ENCODE measurements at places on chromosomes 16 and 17. TPM values are rescaled to one million over a fixed set of nuclear protein-coding genes. Genes with fewer than 3 reads are reported as not detected.

SCIMP gene
- total RNA-seq = 0.49 TPM

TMEM238L gene
- total RNA-seq = not detected

GDPD3 gene
- total RNA-seq = 2.0 TPM

PDE6G gene
- total RNA-seq = 0.62 TPM

KIF2B gene
- not detected for total RNA-seq

PNMT gene
- total RNA-seq = 7.5 TPM

MYH13 gene
- total RNA-seq = not detected

PRR11 gene
- 1.7 TPM for total RNA-seq

SPATA22 gene
- not detected for total RNA-seq

HEXD gene
- 21.2 TPM for total RNA-seq

KRTAP4-3 gene
- total RNA-seq = not detected

GOSR1 gene
- 62.0 TPM for total RNA-seq

ARMC7 gene
- 6.1 TPM for total RNA-seq

SEPTIN12 gene
- not detected for total RNA-seq

PRRT2 gene
- total RNA-seq = 13.5 TPM

MT1H gene
- total RNA-seq = not detected

RMI2 gene
- 0.31 TPM for total RNA-seq

KRT39 gene
- total RNA-seq = not detected

RHOT2 gene
- total RNA-seq = 50.2 TPM

FBXO39 gene
- not detected for total RNA-seq

SYNGR2 gene
- total RNA-seq = 49.9 TPM
